ENCODE measurements at places on chromosomes 3 and 15.
A peak's percentile ranks its signal among the peaks of the same experiment; 100 is the strongest.

- DNase-seq: no peak
Observed at GRCh38 chr3:26699553-26699952, 77.0 kb downstream of the LRRC3B start.

DNA sequence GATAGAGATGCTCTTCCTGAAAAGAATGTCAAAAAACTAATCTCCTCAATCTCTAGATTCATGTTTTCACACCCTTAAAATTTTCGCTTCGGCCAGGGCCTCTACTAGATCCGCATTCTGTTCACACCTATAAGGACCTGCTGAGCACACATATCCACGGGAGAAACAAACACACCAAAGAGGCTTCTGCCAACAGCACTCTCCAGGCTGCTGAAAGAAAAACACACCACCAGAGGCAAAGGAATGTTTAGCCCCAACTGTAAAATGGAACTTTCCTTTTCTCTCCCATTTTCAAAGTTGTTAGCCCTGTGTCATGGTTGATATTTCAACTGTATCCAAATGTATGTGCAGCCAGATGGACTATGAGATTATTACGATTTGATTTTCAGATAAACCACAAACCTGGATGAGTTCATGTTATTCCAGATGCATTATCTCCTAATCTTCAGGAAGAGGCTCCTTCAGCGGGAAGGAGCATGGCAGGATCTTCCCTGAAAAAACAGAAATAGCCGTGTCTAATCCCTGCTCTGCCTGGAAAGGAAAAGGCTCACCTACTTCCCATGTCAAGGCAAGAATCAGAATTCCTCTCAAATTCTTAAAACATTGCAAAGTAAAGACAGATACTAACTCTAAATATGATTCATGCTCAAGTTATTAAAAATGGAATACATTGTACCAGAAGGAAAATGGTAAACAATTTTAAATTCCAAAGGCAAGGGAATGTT lies 442.7 kb upstream of the NR2F2 start:
- DNase-seq: no peak

- no peak for DNase-seq
Observed at GRCh38 chr3:114848082-114848481, 299.0 kb downstream of the ZBTB20 start.

GRCh38 chr3:83928391-83928790 lies 1030.4 kb upstream of the CADM2 start:
- DNase-seq: peak; percentile 14
